ENCODE measurements at places on chromosomes 2 and 18.

- DNase-seq = no peak
These were observed 36.1 kb upstream of the ZNF532 start for GRCh38 chr18:58828399-58829121.

GRCh38 chr2:188973641-188974040, 532 bp upstream of the COL3A1 start:
- no peak for DNase-seq

- no peak for DNase-seq
These were observed 32.8 kb downstream of the SOCS6 start for GRCh38 chr18:70321616-70322015.

DNA sequence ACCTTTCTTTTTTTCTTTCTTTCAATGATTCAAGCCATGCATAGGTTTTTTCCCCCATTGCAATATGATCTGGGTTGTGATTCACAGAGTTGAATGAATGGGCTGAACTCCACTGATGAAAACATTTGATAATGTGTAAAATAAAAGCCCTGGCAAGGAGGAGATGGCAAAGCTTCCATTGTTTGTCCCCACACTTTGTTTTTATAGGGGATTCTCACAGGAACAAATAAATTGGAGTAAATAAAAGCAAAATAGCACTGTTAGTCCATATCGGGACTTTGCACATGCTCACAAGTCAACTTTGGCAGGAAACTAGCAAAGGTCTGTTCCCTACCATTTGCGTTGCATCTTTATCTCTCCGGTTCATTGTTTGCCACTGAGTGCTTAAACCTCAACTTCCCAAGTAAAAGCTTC, 55.7 kb downstream of the MEIS1 start:
- peak; percentile 23 for DNase-seq

DNA sequence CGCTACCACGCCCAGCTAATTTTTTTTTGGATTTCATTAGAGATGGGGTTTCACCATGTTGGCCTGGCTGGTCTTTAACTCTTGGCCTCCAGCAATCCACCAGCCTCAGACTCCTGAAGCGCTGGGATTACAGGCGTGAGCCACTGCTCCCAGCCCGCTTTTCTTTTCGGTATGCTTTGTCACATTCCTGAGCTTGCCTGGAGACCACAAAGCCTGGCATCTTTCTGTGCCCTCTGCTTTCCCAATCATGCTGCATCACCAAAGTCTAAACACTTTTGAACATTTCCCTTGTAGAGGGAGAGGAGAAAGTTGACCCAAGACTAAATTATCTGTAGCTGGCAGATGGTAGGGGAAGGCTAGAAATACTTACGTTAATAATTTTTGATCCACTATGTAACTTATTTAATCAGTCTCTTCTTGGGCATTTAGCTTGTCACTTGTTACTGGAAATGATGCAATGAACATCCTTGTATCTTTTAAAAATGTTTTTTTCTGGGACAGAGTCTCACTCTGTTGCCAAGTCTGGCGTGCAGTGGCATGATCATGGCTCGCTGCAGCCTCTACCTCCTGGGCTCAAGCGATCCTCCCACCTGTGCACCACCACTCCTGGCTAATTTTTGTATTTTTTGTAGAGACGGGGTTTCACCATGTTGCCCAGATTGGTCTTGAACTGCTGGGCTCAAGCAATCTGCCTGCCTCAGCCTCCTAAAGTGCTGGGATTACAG, 2.7 kb upstream of the NPC1 start:
- DNase-seq = peak; percentile 49

DNA sequence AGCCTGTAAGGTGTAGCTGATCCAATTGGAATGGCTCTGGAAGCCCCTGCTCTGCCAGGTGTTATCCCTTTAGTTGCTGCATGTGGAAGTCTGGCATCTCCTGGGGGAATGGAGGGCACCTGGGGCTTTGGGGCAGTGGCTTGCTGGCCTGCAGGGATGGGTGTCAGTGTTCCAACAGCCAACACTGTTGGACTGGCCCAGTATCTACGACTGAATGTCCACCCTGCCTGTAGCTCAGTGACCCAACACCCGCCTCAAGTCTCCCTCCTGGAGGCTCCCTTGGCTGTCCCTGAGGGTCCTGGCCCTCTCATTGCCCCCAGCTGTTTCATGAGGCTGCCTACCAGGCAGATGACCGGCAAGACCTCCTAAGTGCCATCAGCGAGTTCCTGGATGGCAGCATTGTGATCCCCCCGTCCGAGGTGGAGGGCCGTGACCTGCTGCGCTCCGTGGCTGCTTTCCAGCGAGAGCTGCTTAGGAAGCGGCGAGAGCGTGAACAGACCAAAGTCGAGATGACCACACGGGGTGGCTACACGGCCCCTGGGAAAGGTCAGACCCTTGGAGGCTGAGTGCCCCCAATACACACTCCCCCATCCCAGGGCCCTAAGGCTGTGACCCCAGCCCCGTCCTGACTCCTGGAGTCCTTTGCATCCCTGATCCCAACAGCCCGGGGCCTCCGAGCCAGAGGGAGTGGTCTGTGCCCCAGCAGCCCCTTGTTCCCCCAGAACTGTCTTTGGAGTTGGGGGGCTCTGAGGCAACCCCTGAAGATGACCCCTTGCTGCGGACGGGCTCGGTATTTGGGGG, 7.7 kb downstream of the SLC4A3 start:
- DNase-seq = no peak

DNA sequence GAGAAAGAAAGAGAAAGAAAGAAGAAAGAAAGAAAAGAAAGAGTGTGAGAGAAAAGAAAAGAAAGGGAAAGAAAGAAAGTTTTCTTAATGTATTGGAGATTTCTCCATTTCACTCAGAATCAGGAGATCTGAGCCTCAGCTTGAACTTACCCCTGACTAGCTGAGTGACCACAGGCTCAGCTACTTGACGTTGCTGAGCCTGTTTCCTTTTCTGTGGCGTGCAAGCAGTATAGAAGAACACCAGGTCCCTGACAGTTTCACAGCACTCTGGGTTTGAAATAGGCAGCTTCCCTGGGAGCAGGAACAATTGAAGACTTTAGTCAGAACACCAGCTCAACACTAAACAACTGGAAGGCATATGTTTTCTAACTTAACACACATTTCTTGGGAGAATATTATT, 44.7 kb downstream of the MARCO start:
- no peak for DNase-seq

GRCh38 chr2:31324016-31324633, 90.2 kb downstream of the EHD3 start:
- no peak for DNase-seq

GRCh38 chr2:197191177-197191939, 119.2 kb downstream of the ANKRD44 start:
- DNase-seq = peak; percentile 34

DNA sequence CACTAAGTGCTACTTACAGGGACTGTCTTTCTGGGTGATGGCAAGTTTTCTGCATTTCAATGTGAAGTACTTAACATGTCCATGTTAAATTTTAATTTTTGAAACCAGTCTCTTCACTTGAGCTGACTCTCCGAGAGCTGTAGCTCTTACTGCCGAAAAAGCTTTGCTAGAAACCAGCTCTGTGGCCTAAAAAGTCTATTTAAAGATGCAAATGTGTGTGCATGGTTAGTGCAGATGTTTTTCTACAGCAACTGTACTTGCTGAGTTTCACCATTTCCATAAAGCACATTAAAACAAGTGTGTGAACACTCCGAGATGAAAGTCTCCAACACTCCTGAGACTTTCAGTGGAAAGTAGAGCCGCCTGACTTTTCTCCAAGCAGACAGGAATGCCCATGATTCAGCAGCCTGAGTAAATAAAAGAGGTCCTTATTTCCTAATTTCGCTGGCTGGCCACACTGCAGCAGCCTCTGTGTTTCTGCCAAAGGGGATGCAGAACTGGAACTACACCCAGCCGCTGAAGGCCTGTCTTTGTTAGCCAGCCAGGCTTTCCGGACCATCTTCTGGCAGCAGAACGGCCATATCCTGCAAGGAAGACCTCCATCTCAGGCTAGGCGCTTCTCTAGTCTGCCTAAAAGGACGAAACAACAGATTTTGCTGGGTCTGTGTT, 121.2 kb downstream of the ZNF521 start:
- no peak for DNase-seq

GRCh38 chr18:55546851-55547704, 40.9 kb downstream of the TCF4 start:
- peak; percentile 45 for DNase-seq

DNA sequence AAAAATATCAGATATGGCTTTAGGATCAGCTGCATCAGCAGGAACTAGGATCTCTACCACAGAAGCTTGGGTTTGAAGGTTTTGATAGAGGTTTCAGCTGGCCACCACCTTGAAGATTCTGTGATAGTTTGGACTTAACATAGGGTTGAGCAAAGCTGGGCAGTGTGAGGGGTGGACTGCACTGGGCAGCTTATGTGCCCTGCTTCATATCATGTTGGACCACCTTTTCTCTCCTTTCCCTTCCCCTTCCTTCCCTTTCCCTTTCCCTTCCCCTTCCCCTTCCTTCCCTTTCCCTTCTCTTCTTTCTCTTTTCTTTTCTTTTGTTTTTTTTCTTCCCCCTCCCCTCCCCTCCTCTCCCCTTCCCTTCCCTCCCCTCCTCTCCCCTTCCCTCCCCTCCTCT, 196.3 kb upstream of the CXCR4 start:
- no peak for DNase-seq

- no peak for DNase-seq
These were observed 364.0 kb upstream of the SLC14A2 start for GRCh38 chr18:45251236-45251635.

- DNase-seq = no peak
These were observed 20.4 kb downstream of the PLA2R1 start for GRCh38 chr2:160042054-160042453.

- no peak for DNase-seq
These were observed 146.6 kb downstream of the PIEZO2 start for GRCh38 chr18:11002796-11003195.

DNA sequence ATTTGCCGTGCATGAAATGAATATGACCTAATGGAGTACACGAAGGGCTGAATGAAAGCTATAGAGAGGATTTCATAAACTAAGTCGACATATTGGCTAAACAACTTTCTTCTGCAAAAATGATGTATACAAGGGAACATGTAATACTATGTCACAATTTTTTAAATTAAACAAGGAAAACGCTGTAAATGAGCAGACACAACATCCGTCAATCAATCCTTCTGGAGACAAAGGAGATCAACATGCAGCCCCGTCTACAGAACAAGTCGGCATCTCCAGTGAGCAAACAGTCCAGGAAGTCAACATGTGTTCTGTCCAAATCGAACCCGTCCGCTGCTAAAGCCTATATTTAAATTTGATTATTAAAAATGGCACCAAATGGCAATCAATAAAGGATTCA, 180.8 kb downstream of the TCF4 start:
- DNase-seq = no peak

GRCh38 chr2:190098851-190099250, 36.3 kb upstream of the MSTN start:
- no peak for DNase-seq

- DNase-seq = no peak
These were observed 452.3 kb upstream of the ID2 start for GRCh38 chr2:8229546-8229986.

DNA sequence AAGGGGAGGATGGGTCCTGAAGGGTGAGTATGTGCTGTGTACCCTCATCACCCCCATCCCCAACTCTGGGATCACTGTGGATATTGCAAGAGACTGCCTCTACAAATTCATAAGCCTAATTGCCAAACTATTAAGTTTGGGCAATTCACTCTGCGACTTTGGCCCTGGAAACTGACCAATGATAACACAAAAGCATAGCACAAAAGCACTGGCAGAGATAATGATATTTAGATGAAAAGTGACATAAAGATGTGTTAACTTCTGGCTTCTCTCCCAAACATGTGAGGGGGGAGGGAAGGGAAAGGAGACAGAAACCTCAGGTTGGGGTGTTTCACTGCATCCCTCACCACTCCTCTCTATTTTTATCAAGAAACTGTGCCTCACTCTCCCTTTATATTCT, 150.3 kb downstream of the SATB2 start:
- DNase-seq = no peak

DNA sequence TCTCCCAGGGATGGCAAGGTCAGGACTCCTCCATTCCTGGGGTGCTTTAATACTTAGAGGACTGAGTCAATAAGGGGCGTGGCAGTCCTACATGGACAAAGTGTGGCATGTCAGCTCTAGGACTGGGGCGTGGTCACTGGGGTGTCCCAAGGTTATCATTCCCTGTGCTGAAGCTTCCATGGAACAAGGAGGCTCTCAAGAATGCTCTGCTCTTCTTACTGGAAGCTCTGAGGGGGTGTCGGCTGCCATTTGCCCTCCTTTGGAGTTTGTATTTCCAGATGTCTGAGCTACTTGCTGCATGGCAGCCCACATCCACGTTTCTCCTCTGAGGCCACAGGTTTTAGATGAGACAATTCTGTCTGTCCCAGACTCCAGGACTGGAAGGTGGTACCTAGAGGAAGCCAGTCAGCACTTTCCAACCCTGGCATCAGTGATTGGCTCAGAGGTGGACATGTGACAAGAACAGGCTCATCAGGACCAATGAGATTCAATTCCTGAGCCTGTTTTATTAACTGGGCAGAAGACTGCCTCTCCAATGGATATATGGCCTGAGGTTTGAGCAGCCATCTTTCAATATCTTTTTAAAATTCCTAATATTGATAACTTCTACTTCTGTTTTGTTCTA, 128.9 kb upstream of the ARL4C start:
- no peak for DNase-seq

GRCh38 chr2:68465081-68465916, 1.8 kb downstream of the FBXO48 start:
- DNase-seq = no peak

DNA sequence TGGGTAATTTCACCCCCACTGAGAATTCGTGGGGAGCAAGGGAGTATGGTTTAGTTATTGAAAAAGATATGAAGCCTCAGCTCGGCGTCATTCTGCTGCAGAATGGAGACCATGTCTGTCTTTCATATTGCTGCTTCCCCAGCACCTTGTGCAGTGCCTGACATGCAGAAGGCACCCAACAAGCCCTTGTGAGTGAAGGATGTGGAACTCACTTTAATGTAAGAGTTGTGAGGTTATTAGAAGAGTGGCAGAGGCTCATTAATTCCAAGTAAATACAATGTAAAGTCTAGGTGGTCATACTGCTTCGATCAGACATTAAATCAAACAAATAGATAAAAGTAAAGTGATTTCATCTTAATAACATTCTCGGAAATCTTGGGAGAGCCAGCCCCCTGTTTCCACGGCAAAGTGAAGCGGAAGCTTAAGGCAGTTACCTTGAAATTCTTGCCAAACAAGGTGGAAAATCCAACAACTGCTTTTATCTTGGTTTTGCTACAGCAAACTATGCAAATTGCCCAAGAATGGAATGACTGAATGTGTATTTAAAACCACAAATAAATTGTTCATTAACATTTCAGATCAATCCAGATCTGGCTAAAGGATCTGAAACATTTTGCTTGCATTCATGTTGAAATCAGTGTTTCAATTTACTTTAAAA, 9.6 kb downstream of the CFAP221 start:
- DNase-seq = no peak
